ENCODE measurements at places on chromosomes 7 and 10.

DNA sequence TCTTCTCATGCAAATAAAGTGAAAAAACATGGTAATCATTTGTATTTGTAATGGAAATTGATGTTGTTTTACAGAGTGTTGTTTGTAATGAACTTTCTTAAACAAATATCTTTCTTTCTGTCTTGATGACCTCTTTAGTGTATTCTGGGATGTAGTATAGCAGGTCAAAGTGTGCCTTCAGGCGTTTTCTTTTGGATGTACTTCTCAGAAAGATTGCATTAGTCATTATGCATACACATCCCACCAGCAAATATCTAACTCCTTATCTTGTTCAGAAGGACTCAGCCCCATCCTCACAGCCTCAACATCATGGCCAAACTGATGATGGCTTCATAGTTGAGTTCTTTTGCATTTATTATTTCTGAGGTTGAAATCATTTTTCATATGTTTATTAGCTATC is 124.7 kb downstream of the LRRC18 start:
- DNase-seq = no peak

DNA sequence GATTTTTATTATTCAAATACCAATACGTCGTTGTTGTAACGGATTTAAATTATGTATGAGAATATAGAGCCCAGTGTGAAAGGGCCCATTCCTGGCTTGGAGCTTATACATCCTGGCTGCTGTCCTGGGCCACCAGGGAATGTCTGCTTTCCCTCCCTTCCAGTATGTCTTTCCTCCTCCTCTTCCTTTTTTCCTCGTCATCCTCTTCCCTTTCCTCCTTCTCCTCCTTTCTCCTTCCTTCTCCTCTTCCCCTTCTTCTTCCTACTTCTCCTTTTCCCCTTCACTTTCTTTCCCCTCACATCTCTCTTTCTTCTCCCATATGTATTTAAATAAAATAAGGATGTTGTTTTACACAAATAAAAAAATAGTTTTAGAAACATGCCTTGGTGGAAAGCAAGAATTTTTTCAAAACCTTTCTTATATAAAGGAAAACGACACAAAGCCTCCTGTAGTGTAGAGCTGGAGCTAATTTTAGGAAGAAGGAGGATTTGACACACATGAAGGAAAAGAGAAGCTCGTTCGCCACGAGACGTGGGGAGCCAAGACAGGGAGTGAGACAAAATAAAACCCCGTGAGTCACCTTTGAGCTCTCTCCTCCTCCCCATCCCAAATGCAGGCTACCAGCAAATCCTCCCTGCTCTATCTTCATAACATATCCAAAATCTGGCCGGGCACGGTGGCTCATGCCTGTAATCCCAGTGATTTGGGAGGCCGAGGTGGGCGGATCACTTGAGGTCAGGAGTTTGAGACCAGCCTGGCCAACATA is 301.1 kb upstream of the LYZL1 start:
- DNase-seq = no peak

GRCh38 chr10:86970162-86970981 is 2.1 kb downstream of the ADIRF start:
- DNase-seq = peak; percentile 27

- DNase-seq = no peak
Measured at GRCh38 chr7:107186240-107186639, 17.4 kb downstream of the HBP1 start.

DNA sequence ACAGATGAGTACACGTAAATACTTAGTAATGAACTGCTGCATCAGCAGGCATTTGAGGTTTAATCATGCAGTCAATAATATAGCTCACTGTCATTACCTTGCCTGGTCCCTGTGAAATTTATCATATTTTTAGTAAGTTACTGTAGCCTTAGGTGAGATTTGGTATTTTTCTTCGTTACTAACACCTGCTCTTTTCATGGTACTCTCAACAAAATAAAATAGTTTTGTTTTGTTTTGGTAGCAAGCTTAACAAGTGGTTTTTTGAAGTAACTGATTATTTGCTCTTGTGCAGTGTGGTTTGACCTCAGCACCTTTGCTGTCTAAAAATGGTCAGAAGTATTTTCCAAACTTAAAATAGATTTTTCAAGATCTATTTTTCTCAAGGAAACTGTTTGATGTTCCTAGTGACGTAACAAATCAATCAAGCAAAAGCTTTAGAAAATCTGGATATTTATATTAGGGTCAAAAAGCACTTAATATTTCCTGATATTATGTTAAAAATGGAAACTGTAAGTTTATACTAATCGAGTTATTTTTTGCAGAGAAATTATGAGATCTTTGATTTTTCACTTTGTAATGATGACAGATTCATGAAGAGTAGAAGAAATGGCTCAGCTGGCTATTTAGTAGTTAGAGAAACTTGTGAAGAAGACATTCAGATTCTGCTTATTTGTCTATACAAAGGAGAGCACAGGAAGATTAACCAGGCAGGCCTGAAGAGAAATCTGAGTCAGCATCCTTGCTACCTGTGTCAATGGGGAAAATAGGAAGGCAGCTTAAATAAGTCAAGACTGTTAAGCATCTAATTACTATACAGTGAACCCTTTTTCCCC is 21.0 kb upstream of the RPA3 start:
- DNase-seq = no peak

DNA sequence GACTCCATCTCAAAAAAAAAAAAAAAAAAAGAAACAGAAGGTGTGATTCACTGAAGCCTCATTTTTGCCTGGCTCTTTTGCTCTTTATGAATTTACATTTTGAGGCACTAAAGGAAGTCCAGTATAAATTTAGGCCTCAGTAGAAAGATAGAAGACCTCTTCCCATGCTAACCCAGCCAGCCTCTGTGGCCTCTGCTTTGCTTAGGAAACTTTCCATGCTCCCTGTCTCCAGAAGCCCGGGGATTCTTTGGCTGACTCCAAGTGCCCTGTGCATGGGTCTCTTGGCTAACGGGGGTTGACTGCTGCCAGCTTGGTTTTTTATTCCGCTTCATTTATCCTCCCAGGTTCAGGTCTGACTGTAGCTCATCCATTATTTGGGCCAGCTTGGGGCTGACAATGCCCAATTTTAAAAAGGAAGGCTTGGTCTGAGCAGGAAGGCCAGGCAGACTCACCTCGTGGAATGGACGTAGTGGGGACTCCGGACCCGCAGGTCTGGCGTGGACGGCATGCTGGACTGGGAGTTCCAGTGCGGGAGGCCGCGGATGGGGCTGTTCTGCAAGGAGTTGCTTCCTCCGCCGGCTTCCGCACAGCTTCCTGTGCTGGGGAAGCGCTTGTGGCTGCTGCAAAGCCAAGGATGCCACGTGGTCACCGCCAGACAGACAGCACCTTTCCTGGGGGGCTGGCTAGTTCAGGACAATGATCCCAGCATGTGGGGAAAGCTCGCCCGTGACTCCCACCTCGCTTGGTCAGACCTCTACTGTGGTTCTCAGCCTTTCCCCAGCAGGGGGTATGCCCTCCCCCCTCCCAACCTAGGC is 72.3 kb downstream of the PRPF18 start:
- DNase-seq = no peak

DNA sequence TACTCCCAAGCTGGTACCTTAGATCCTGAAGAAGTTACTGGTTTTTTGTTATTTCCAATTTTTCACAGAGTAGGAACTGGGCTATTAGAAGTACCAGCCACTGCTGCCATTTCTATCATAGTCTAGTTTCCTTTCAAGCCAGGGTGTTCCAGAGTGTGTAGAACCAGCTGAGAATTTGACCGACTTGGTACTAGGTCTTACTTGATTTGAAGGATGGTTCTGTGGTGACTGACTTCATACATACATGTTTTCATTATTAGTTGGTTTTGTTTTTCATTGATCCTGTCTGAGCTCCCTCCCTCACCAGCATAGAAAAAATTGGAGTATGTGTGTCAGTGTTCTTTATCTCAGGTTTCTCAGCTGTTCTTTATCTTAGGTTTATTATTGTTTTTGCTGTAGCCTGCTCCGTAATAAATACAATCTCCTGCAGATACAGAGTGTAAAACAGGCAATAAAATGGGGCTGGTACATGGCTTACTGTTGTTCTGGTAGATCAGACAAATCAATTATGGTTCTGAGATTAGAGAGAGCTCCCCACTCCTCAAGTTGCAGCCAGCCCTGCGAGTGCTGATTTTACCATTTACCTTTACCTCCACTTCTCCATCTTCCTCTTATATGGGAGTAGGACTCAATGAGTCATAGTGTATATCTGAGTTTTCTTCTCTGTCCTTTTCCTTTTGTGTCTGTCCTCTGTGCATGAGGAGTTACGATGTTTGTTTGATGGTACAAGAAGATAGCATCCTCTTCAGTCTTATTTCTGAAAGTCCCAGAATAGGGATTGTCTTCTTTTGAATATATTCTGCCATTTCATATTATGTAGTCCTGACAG is 122.6 kb downstream of the LRRC4 start:
- DNase-seq = no peak

DNA sequence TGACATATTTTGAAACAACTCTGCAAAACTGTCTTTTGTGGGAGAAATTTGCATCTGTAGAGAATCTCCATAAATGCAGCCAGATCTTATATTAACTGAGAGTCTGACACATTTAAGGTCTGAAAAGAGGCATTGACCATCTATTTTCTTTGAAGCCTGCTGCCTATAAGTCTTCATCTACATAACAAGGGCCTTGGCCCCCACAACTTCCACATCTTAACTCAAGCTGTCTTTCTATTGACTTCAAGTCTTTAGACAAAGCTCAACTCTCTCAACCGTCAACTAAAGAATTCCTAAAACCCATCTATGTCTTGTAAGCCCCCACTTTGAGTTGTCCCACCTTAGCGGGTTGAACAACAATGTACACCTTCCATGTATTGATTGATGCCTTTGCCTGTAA is 72.4 kb upstream of the ADCY1 start:
- DNase-seq = no peak

DNA sequence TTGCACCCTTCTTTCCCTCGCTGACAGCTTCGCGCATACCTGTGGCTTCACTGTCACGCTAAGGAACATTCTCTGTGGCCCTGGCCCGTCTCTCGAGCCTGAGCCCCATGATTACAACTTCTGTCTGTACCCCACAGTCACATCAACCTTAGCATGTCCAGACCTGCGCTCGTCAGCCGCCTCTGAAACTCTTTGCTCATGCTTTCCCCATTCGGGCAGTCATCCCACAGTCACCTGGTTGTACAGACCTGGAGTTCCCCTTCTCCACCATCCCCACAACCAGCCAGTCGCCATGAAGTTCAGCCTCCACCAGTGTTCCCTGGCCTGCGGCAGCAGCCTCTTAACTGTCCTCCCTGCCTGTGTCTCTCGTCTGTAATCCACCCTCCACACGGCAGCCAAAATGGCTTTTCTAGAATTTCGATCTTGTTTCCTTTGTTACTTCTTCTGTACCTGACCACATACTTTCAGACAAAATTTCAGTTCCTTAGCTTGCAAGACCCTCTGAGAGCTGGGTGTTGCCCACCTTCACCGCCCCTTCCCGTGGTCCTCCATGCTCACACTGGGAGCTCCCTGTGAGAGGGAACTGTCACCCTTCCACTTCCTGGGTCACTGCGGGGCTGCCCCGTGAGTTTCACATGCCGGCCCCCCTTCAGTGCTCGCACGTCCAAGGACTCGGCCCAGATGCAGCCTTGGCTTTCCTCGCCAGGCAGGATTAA is 229.2 kb downstream of the CELF2 start:
- no peak for DNase-seq

DNA sequence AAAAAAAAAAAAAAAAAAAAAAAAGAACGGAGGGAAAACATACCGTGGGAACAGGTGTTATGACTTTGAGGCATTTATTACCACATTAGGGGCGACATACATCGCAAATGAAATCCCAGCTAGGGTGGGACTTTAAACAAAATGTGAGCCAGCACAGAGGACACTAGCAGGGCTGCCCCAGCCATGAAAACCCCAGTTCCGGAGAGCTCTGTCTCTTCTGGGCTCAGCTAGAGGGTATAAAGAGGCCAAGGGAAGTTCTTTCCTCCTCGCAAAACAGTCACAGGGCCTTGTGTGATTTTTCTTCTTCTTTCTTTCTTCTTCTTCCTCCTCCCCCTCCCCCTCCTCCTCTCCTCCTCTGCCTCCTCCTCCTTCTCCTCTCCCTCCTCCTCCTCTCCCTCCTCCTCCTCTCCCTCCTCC is 59.9 kb upstream of the ECHDC3 start:
- DNase-seq = no peak

GRCh38 chr10:52874581-52874980 is 102.0 kb upstream of the MBL2 start:
- no peak for DNase-seq

DNA sequence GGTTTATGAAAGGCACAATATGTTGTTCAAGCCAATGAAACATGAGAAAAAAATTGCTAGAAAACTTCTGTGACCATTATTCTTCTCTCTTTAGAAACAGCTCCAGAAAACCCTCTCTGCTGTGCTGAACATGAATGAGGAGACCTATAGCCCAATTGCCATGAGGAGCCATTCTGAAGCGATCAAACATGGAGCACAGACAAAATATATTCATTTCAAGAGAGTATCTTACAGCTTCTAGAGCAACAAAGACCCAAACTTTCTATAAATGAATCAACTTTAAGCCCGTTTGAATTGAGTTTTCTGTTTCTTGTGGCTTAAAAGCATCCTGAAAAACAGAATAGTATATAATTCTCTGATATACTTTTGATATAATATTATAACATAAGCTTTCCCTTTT is 83.4 kb upstream of the UCN3 start:
- no peak for DNase-seq

DNA sequence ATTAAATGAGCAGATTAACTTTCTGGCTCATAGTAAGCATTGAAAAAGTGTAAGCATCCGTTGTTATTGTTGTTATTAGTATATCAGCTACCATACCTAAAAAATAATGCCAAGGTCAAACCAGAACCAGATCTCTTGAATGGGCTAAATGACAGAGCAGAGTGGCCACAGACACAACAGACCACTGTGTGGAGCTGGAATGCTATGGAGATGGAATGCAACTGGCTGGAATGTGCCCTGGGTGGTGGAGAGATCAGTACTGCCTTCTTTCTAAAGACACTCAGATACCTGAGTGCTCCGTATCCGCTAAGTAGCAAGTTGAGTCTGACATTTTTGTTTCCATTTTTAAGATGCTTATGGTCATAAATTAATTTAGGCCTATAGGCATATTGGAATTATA is 20.5 kb upstream of the DNAJB12 start:
- DNase-seq = no peak

DNA sequence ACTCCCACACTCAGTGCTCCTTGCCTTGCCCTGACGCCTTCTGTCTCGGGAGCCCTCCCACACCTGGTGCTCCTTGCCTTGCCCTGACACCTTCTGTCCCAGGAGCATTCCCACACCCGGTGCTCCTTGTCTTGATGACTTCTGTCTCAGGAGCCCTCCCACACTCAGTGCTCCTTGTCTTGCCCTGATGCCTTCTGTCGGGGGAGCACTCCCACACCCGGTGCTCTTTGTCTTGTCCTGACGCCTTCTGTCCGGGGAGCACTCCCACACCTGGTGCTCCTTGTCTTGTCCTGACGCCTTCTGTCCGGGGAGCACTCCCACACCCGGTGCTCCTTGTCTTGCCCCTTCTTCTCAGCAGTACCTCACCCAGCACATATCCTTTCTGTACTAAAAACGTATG is 207.2 kb upstream of the ADARB2 start:
- no peak for DNase-seq

DNA sequence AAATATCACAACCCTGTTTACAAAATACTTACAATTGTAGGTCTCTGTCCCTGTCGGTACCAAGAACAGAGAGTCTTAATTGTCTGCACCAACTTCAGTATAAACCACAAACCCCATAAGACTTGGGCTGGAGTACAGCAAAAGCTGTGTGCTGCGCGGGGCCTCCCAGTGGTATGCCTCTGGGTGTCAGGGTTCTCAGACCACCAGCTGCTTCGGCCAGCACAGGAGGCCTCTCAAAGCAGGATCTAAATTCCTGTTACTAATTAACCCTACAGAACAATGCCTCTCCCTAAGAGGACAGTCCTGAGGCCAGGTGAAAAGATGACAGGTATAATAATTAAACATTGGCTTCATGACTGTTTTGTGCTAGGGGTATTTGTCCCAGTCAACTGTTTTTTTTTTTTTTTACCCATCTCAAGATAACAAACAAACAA is 957 bp upstream of the SVIL start:
- DNase-seq = peak; percentile 17
